ENCODE measurements at places on chromosomes 12 and 14. TPM values are rescaled to one million over a fixed set of nuclear protein-coding genes. Genes with fewer than 3 reads are reported as not detected.

SLC24A4 gene
- polyA plus RNA-seq: not detected

DNA sequence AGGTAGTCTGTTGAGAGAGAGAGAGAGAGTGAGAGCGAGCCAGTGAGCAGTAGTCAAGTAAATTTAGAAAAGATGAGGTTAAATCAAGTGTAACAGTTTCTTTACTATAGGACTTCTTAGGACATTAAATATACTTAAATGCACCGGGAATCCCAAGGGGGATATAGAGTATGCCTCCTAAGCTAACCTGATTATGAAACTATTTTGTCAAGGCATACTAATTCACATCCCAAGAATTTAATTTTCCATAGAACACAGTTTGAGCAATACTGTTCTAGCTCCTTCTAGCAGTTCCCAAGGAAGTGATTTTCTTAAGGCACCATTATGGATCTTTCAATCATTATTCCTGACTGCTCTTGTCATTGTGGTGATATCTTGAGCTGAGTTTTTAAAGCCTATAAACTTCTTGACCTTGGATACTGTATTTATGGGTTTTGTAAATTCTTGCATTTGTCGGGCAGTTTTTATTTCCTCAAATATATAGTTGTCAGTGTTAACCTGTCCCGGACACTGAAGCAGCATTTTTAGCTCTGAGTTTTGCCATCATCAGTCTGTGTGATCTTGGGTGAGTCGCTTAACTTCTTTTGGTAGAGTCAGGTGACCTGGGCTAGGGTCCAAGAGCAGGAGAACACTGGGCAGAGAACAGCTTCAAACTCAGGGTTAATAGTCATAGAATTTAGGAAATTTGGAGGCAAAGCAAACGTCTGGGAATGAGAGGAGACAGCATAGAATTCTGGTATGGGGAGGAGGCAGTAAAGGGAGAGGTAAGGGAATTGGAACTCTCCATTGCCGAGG lies 196.5 kb upstream of the FRMD6 start:
- no peak for DNase-seq

DNA sequence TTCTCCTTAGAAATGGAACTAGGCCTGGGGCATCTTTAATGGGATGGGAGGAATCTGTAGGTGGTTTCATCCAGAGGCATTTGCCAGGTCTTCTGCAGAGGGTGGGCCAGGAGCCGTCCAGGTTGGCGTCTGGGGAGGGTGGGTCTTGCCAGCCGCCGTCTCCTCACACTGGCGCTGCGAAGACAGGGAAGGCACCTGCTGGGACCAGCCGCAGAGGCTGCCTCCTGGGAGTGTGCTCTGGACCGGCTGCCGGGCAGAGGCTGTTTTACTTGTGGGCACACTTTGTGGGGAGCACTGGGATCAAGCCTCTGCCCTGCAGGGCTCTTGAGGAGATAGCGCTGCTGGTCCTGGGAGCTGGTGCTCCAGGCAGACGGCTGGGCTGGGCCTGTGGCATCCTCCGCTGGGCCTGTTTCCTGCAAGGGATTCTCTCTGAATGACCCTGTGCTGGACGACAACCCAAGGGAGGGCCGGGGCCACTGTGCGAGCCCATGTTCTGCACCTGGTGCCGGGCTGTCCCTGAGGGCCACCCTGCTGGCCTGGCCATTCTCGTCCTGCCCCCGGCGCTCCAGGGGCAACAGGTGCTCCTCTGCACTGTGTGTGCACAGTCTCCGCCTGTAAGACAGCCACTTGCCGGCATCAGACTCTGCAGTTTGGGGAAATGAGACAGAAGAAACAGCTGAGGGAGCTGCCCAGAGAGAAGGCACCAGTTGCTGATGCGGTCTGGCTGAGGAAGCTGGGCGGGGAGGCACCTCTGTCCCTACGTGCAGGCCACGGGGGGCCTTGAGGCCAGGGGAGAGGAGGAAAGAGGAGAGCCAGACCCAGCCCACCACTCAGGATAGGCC lies 10.0 kb upstream of the TEX22 start:
- DNase-seq: no peak

PPP4R4 gene
- 0.40 TPM for polyA plus RNA-seq

LRRC43 gene
- polyA plus RNA-seq: not detected

PTPRO gene
- polyA plus RNA-seq: 1.5 TPM

GRCh38 chr14:26370115-26370514 lies 227.7 kb downstream of the NOVA1 start:
- no peak for DNase-seq

- DNase-seq: no peak
Measured at GRCh38 chr12:108495054-108495453, 20.0 kb upstream of the FICD start.

DNA sequence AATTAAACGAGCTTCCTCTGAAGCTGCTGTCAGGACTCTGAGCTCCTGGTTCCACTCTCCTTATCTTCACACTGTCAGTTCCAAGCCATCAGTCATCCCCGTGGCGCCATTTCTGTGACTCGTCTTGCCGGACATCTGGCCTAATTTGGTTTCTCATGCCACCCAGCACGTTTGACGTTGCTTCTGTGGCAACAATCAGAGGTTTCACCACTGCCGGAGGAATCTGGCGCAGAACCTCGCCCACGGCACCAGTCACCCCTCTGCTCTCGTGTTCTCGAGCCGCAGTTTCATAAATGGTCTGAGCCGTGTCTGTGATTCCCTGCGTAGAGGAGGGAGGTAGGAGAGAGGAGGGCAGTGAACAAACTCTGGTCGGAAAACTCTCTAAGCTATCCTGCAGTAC lies 29.7 kb downstream of the BDKRB1 start:
- DNase-seq: no peak

GRCh38 chr12:127888943-127889719 lies 377.8 kb upstream of the TMEM132C start:
- DNase-seq: no peak

DNA sequence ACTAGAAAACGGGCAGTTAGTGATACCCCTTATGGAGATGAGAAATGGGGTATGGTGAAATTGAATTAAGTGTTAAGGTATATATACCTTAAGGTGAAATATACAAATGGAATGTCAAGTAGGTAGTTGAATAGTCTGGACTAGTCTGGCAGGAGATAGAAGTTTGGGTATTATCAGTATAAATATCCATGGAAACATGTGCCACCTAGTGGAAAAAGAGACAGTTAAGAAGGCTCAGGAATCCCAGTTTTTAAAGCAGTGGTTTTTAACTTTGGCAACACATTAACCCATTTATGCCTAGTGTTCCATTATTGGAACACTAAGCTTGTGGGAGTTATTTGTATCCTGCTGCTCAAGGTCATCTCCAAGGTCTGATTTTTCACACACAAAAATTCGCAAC lies 38.6 kb upstream of the TPH2 start:
- no peak for DNase-seq

Measured in GM12878 (cell line).